ENCODE measurements at places on chromosomes 13 and 19.

- DNase-seq, result no peak
Observed at GRCh38 chr13:110662091-110662490, 43.8 kb downstream of the CARS2 start.

DNA sequence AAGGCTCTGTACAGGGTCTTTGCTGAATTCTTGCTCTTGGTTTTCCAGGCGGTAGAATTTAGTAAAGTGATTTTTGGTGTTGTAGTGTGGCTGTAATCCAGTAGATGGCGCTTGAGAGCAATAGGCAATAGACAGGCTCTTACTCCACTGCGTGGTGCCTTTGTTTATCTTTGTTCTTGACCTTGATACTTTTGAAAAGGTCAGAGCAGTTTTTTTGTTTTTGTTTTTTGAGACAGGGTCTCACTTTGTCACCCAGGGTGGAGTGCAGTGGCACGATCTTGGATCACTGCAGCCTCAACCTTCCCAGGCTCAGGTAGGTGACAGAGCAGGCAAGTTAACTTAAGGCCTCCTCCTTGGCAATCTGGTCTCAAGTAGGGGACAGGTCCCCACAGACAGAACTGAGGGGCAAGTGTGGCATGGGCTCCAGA lies 12.2 kb upstream of the LILRA5 start:
- peak; percentile 30 for DNase-seq

GRCh38 chr13:90365130-90365529 lies 982.4 kb upstream of the MIR17HG start:
- no peak for DNase-seq

GRCh38 chr13:76803831-76804230 lies 82.4 kb downstream of the KCTD12 start:
- DNase-seq, result no peak
